ENCODE measurements at places on chromosomes 13 and 19. TPM values are rescaled to one million over a fixed set of nuclear protein-coding genes. Genes with fewer than 3 reads are reported as not detected.

Gene CYSLTR2
- total RNA-seq = 1.1 TPM

Gene CRLF1
- total RNA-seq = not detected

Gene ZSCAN4
- not detected for total RNA-seq

Gene ZNF44
- 6.1 TPM for total RNA-seq

Gene SMIM44
- not detected for total RNA-seq

Gene MEDAG
- not detected for total RNA-seq

Gene AMER2
- not detected for total RNA-seq

Gene ZNF628
- total RNA-seq = 8.6 TPM

Gene RNF225
- 1.1 TPM for total RNA-seq

Gene CLDND2
- 5.0 TPM for total RNA-seq

Gene LGALS7
- total RNA-seq = not detected

Gene ZNF492
- total RNA-seq = 2.1 TPM

Gene TMEM221
- not detected for total RNA-seq

Gene ONECUT3
- not detected for total RNA-seq

Gene ZNF682
- 8.9 TPM for total RNA-seq

Gene FOSB
- 71.2 TPM for total RNA-seq

Gene ZNF155
- total RNA-seq = 2.9 TPM

DNA sequence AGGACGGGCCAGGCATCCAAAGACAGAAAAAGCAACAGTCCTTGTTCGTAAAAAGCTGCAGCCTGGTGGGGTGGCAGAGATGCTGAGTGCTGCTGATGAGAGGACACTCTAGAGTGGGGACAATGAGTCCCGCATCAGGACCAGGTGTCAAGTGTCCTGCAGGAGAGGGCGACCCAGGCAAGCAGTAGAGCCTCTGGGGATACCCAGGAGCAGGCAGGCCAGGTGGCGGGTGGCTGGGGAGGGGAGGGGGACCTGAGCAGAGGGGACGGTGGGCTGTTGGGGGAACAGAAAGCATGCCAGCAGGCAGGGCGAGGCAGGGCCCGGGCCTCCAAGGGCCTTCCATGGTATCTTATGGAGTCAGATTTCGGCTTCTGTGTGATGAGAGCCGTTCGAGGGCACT is 35.8 kb downstream of the GGACT start:
- DNase-seq = no peak
- peaks cover 5% of the 10 kb centered on the region for H3K36me3 ChIP-seq
- no peaks in the 10 kb centered on the region for H3K27me3 ChIP-seq
- H3K4me3 ChIP-seq = no peak overlapping the region
- no peaks in the 10 kb centered on the region for H3K4me1 ChIP-seq

DNA sequence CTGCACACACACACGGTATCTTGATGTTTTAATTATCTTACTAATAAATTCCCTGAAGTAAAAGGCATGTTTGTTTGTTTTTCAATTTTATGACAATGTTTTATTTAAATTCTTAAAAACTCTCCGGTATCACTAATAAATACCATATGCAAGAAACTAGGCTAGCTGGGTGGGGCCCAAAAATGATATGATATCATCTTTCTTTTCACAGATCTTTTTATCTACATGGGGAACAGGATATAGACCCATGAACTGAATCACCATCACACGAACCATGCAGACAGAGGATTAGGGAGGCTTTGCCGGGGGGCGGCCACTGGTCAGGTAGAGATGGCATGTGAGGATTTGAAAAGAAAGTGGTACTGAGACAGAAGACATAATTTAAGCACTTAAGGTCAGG is 266.4 kb downstream of the ENOX1 start:
- H3K4me1 ChIP-seq = no peaks in the 10 kb centered on the region
- H3K27me3 ChIP-seq = peaks cover 3% of the 10 kb centered on the region
- H3K36me3 ChIP-seq = no peaks in the 10 kb centered on the region
- H3K27ac ChIP-seq = no peak overlapping the region

GRCh38 chr13:112963641-112964040 is 5.4 kb upstream of the MCF2L start:
- H3K27me3 ChIP-seq = no peaks in the 10 kb centered on the region
- no peaks in the 10 kb centered on the region for H3K36me3 ChIP-seq
- no peak overlapping the region for H3K27ac ChIP-seq

- DNase-seq = no peak
- peak overlapping the region; percentile 99 for H3K27ac ChIP-seq
- H3K4me1 ChIP-seq = peaks cover 24% of the 10 kb centered on the region
- H3K36me3 ChIP-seq = peaks cover 22% of the 10 kb centered on the region
- H3K27me3 ChIP-seq = no peaks in the 10 kb centered on the region
These were observed 640 bp downstream of the ZSCAN5A start for GRCh38 chr19:56314018-56314380.

DNA sequence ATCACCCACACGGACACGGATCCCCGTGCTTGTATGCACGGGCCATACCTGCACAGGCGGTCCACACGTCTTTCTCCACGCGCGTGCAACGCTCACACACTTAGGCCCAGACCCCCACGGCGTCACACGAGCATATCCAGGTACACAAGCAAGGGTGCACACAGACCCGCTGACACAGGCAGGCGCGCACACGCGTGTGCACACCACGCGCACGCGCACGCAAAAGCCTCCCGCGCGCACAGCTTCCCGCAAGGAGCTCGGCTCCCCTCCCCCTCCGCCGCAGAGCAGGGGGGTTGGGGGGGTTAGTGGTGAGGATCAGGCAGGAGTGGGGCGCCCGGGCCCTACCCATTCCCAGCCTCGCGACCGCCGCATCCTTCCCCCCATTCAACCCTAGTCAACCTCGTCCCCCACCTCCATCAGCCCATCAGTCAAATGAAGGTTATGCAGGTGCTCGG is 407 bp downstream of the RAB3A start:
- peaks cover 2% of the 10 kb centered on the region for H3K27me3 ChIP-seq
- no peak for DNase-seq
- peaks cover 21% of the 10 kb centered on the region for H3K4me1 ChIP-seq
- peak overlapping the region; percentile 98 for H3K4me3 ChIP-seq
- H3K27ac ChIP-seq = peak overlapping the region; percentile 84

DNA sequence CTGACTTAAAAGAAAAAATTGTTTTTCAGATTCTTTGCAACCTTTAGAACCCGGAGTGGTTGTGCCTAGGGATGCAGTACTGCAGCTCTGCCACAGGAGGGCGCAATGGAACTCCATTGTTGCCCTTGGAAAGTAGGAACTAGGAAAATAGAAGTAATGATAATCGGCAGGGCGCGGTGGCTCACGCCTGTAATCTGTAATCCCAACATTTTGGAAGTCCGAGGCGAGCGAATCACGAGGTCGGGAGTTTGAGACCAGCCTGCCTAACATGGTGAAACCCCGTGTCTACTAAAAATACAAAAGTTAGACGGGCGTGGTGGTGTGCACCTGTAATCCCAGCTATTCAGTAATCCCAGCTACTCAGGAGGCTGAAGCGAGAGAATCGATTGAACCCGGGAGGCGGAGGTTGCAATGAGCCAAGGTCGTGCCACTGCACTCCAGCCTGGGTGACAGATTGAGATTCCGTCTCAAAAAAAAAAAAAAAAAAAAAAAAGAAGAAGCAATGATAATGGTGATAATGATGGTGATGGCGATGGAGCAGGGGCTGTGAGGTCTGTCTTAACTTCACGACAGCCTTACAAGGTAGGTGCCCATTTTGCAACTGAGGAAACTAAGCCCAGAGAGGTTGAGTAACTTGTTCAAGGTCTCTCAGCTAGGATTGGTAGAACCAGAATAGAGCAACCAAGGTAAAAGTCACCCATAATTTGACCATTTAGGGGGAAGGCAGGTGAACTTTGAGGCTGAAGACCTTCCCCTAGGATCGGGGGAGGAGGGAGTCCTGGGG is 5.5 kb upstream of the ADAMTS10 start:
- H3K36me3 ChIP-seq = no peaks in the 10 kb centered on the region
- no peak overlapping the region for H3K27ac ChIP-seq
- DNase-seq = peak; percentile 67

DNA sequence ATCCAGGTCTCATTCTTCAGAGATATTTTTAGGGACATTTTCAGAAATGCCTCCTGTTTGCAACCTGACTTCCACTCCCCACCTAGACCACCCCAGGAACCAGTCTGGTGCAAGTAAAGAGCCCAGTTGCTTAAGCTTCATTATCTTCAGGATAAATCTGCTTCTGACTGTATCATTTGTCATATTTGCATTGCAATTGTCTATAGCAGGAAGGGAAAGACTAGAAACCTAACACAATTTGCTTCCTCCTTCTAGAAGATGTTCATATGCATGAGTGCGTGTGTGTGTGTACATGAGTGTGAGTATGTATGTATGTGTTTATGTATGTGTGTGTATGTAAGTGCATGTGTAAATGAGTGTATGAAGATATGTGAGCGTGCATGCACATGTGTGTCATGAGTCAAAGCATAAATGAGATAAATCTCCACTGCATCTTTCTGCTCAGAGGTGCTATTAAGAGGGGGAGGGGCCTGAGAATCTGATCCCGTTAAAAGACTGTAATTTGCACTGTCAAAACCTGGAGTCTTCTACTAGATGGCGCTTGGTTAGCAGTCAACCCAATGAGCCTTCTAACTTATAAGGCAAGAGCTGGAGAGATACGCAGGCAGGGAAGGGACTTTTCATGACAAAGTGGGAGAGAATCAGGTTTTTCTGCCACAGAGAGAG is 178.8 kb upstream of the KL start:
- DNase-seq = no peak
- H3K4me3 ChIP-seq = no peak overlapping the region
- peak overlapping the region; percentile 50 for H3K27ac ChIP-seq
- H3K27me3 ChIP-seq = no peaks in the 10 kb centered on the region
- no peaks in the 10 kb centered on the region for H3K36me3 ChIP-seq

GRCh38 chr19:49855676-49856573 is 5.0 kb downstream of the PTOV1 start:
- no peak for DNase-seq
- H3K27ac ChIP-seq = no peak overlapping the region
- no peak overlapping the region for H3K4me3 ChIP-seq
- peaks cover 19% of the 10 kb centered on the region for H3K4me1 ChIP-seq
- H3K36me3 ChIP-seq = peaks cover 6% of the 10 kb centered on the region

GRCh38 chr13:53201454-53202225 is 173.0 kb downstream of the OLFM4 start:
- H3K27me3 ChIP-seq = peaks cover 12% of the 10 kb centered on the region
- no peak overlapping the region for H3K4me3 ChIP-seq
- H3K36me3 ChIP-seq = no peaks in the 10 kb centered on the region
- H3K27ac ChIP-seq = no peak overlapping the region

- no peaks in the 10 kb centered on the region for H3K36me3 ChIP-seq
- no peaks in the 10 kb centered on the region for H3K4me1 ChIP-seq
- no peak overlapping the region for H3K4me3 ChIP-seq
- DNase-seq = no peak
These were observed 40.6 kb downstream of the DCLK1 start for GRCh38 chr13:36090592-36090991.

DNA sequence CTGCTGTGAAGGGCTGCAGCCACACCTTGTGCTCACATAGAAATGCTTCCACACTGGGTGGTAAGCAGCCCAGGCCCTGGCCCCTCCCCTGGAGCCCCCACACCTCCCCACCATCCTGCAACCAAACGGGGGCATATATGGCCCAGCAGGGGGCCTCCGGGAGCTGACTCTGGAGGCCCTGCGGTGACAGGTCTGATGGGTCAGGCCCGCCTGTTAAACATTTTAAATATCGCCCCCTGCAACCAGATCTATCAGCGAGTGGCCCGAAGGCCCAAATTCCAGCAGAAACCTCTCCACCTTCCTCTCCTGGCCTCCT is 48.0 kb upstream of the KATNAL1 start:
- no peak overlapping the region for H3K27ac ChIP-seq
- H3K36me3 ChIP-seq = peaks cover 11% of the 10 kb centered on the region
- peak; percentile 73 for DNase-seq

GRCh38 chr19:13428352-13428751 is 77.9 kb downstream of the CACNA1A start:
- H3K4me1 ChIP-seq = no peaks in the 10 kb centered on the region
- H3K4me3 ChIP-seq = no peak overlapping the region
- no peaks in the 10 kb centered on the region for H3K36me3 ChIP-seq

- peak overlapping the region; percentile 13 for H3K4me3 ChIP-seq
- no peak for DNase-seq
- peaks cover 55% of the 10 kb centered on the region for H3K4me1 ChIP-seq
- peak overlapping the region; percentile 82 for H3K27ac ChIP-seq
- peaks cover 16% of the 10 kb centered on the region for H3K36me3 ChIP-seq
These were observed 202.1 kb downstream of the KLF12 start for GRCh38 chr13:73932091-73932490.

GRCh38 chr19:55088543-55089341 is 13.1 kb downstream of the EPS8L1 start:
- DNase-seq = peak; percentile 89
- no peak overlapping the region for H3K4me3 ChIP-seq
- peaks cover 18% of the 10 kb centered on the region for H3K36me3 ChIP-seq
- H3K27ac ChIP-seq = no peak overlapping the region
- peaks cover 38% of the 10 kb centered on the region for H3K27me3 ChIP-seq
- H3K4me1 ChIP-seq = peaks cover 14% of the 10 kb centered on the region

- peak; percentile 70 for DNase-seq
- H3K36me3 ChIP-seq = peaks cover 15% of the 10 kb centered on the region
- H3K4me3 ChIP-seq = peak overlapping the region; percentile 44
- H3K4me1 ChIP-seq = peaks cover 52% of the 10 kb centered on the region
- H3K27me3 ChIP-seq = peaks cover 2% of the 10 kb centered on the region
These were observed 8.1 kb upstream of the TNFSF14 start for GRCh38 chr19:6677883-6678689.

- H3K4me1 ChIP-seq = no peaks in the 10 kb centered on the region
- H3K36me3 ChIP-seq = no peaks in the 10 kb centered on the region
- no peak overlapping the region for H3K4me3 ChIP-seq
- H3K27ac ChIP-seq = no peak overlapping the region
- no peaks in the 10 kb centered on the region for H3K27me3 ChIP-seq
These were observed 48.6 kb downstream of the FAM124A start for GRCh38 chr13:51270623-51271415.

- H3K27ac ChIP-seq = no peak overlapping the region
- H3K4me1 ChIP-seq = no peaks in the 10 kb centered on the region
- DNase-seq = no peak
- no peak overlapping the region for H3K4me3 ChIP-seq
These were observed 1367.5 kb upstream of the PCDH9 start for GRCh38 chr13:68597641-68598040.

GRCh38 chr19:29478578-29479565 is 46.9 kb upstream of the VSTM2B start:
- peaks cover 13% of the 10 kb centered on the region for H3K27me3 ChIP-seq
- no peak overlapping the region for H3K4me3 ChIP-seq
- no peak overlapping the region for H3K27ac ChIP-seq

- H3K27me3 ChIP-seq = peaks cover 1% of the 10 kb centered on the region
- H3K36me3 ChIP-seq = no peaks in the 10 kb centered on the region
- no peak for DNase-seq
- no peak overlapping the region for H3K4me3 ChIP-seq
These were observed 343.5 kb downstream of the TEX29 start for GRCh38 chr13:111663953-111664421.
